ENCODE measurements at places on chromosomes 7 and 10.

GRCh38 chr7:18831943-18832342 is 285.5 kb downstream of the TWIST1 start:
- DNase-seq = no peak

- DNase-seq = no peak
Observed at GRCh38 chr7:122256046-122256445, 48.5 kb downstream of the FEZF1 start.

GRCh38 chr7:1705856-1706255 is 35.8 kb downstream of the ELFN1 start:
- DNase-seq = no peak

DNA sequence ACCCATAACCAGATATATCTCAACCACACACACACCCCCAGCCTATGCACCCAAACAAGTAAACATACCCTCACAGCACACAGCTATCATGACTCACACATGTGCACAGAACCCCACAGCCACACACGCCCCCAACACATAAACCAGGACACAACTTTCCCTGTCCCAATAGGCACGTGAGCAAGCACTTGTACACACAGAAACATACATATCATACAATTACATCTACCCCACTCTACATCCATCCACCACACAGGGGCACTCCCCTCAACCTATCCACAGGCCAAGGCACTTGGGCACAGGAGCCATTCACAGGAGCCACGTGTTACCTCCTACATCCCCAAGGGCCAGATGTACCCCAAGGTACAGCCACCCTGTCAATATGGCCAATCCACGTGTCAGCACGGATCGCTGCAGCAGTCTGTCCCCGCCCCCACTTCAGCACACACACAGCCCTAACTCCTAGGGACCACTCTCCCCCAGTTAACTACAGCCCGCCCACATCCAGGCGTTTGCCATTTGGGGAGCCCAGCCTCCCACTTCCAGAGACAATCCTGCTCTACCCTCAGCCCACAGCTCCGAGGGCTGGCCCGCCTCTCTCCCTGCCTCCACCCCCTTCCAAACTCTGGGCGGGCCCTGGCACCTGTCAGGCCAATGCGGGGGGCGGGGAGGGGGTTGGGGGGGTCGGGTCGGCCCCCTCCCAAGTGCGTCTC is 163.5 kb downstream of the SH3PXD2A start:
- DNase-seq = peak; percentile 58

GRCh38 chr10:4111643-4112042 is 326.6 kb upstream of the KLF6 start:
- no peak for DNase-seq

- no peak for DNase-seq
Observed at GRCh38 chr7:142420554-142421362, 162.9 kb upstream of the PRSS58 start.

DNA sequence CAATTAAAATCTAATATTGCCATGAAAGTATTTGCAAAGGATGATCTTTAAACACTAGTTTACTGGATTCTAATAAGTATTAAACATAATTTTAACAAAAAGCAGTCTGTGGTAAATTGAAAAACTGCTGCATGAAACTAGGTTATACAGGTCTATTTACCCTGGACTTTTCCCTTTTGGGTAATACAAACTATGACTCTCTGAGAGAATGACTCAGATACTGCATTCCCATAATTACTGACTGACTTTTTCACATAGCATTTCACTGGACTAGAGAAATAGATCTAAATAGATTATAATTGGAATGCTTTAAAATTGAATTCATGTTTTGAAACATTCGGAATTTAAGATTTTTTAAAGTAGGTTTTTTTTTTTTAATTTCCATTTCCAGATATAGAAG is 395.7 kb downstream of the THSD7A start:
- DNase-seq = no peak

DNA sequence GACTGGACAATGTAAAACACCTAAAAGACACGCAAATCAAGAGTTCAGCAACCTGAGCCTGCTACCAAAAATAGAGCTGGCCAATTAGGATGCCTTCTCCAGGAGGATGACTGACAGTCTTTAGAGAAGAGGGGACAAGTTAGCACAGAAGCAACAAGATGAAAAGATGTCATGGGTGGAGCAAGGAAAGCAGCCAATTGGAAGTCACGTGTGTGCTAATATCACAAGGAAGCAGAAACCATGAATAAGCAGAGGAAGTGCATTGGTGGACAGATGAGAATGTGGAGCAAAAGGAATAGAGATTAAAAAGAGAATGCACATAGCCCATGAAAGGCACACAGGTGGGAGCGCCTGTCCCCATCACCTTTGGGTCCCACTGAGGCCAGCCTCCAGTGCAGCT is 148.1 kb downstream of the SLC25A13 start:
- no peak for DNase-seq

GRCh38 chr10:58189269-58189668 is 78.4 kb downstream of the IPMK start:
- DNase-seq = peak; percentile 22

Measured in right hindlimb (tissue), 1 donor.